ENCODE measurements at places on chromosomes 3 and 15. TPM values are rescaled to one million over a fixed set of nuclear protein-coding genes. Genes with fewer than 3 reads are reported as not detected.

DNA sequence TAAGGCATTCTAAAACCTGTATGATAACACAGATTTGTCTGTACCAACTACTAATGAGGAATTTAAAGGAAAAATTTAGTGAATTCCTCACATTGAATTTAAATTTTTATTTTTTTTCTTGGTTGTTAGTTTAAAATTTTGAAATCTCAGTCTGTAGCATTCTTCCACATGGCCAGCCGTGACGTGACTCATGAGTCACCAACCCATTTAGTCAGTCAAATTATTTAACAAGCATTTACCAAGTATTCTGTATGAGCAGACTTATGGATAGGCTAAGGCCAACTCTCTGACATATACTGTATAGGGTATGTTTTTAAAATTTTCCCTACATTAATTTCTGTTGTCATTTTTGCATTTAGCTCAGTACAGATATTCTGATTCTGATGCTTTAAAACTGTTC is 112.9 kb downstream of the CNTN4 start:
- no peaks in the 10 kb centered on the region for H3K27me3 ChIP-seq
- DNase-seq = no peak
- H3K4me1 ChIP-seq = no peaks in the 10 kb centered on the region
- H3K36me3 ChIP-seq = no peaks in the 10 kb centered on the region
- no peak overlapping the region for H3K4me3 ChIP-seq

- no peaks in the 10 kb centered on the region for H3K36me3 ChIP-seq
- no peak overlapping the region for H3K27ac ChIP-seq
- DNase-seq = no peak
- H3K4me1 ChIP-seq = no peaks in the 10 kb centered on the region
- H3K27me3 ChIP-seq = no peaks in the 10 kb centered on the region
Measured at GRCh38 chr3:30221619-30222018, 384.8 kb upstream of the TGFBR2 start.

PPP1R14D gene
- not detected for polyA plus RNA-seq

UTS2B gene
- polyA plus RNA-seq = 0.11 TPM

CNTN3 gene
- polyA plus RNA-seq = 0.08 TPM

DLL4 gene
- 57.8 TPM for polyA plus RNA-seq

ATP10A gene
- polyA plus RNA-seq = not detected

DNA sequence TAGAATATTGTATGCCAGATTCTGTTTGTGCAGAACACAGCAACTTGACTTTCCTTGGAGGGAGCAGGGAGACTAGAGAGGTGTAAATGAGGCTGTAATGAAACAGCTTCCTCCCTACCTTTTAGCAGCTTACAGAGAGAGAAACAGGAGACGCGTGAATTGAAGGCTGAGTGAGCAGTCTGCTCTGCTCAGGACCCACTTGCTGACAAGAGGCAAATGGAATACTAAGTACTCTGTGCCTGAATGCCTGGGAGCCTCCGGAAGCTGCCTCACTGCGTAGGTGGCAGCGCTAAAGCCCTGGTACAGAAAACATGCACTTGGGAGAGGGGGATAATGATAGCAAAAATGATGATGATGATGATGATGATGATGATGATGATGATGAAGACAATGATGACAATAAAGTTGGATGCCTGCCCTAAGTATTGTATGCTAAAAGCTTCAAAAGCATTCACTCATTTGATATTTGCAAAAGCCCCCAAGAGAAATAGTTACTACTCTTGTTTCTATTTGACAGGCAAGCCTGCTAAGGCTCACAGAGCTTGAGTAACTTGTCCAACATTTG is 548.9 kb downstream of the NTRK3 start:
- no peaks in the 10 kb centered on the region for H3K4me1 ChIP-seq
- H3K4me3 ChIP-seq = no peak overlapping the region
- no peak overlapping the region for H3K27ac ChIP-seq
- H3K27me3 ChIP-seq = no peaks in the 10 kb centered on the region
- no peak for DNase-seq
- no peaks in the 10 kb centered on the region for H3K36me3 ChIP-seq

DNA sequence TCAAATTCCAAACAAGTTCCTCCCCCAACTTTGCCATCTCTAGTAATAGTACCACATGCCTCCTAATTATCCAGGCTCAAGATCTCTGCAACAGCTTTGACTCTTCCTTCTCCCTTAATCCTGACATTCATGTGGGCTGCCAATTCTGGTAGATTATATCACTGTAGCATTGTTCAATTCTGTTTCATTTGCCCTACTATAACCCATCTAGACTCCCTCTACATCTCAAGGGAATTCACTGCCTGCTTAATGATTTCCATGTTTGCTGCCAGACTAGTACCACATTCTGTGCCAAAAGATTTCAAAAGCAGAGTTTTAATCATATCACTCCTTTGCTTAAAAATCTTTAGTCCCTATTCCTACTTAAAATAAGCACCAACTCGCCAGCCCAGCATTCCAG is 34.6 kb upstream of the PPIB start:
- H3K27ac ChIP-seq = no peak overlapping the region
- H3K4me3 ChIP-seq = no peak overlapping the region
- DNase-seq = no peak
- H3K36me3 ChIP-seq = peaks cover 4% of the 10 kb centered on the region
- no peaks in the 10 kb centered on the region for H3K27me3 ChIP-seq
- H3K4me1 ChIP-seq = no peaks in the 10 kb centered on the region

DNA sequence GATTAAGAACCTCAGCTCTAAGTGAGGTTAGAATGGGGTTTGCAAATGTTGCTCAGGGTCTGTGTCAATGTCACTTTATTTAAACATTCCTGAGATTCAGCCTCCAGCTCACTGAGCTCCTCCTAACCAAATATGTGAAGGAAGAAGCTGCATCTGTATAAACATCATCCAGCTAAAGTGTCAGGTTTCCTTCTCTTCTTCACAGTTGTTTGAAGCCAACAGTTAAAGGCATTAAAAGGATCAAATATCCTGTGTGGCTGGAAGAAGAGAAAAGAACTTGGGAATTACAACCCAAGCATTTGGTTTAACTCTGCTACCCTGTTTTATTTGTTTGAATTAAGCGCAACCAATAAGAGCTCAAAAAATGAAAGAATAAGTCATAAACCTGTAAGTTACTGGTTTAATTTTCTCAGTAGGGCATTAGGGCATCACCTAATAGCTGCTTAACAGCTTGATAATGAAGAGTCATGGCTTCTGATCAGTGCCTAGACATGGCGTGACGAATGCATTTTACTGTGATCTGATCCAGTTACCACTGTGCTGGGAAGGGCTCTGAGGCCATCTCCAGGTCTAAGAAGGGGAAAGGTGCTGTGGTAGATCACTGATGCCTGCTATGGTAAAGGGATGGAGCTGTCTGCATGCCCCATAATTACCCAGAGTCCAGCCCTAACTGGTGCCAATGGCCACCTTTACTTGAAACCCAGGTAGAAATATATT is 165.7 kb upstream of the TSC22D2 start:
- DNase-seq = no peak
- H3K4me3 ChIP-seq = no peak overlapping the region
- no peaks in the 10 kb centered on the region for H3K27me3 ChIP-seq
- H3K36me3 ChIP-seq = no peaks in the 10 kb centered on the region
- H3K4me1 ChIP-seq = peaks cover 9% of the 10 kb centered on the region

DNA sequence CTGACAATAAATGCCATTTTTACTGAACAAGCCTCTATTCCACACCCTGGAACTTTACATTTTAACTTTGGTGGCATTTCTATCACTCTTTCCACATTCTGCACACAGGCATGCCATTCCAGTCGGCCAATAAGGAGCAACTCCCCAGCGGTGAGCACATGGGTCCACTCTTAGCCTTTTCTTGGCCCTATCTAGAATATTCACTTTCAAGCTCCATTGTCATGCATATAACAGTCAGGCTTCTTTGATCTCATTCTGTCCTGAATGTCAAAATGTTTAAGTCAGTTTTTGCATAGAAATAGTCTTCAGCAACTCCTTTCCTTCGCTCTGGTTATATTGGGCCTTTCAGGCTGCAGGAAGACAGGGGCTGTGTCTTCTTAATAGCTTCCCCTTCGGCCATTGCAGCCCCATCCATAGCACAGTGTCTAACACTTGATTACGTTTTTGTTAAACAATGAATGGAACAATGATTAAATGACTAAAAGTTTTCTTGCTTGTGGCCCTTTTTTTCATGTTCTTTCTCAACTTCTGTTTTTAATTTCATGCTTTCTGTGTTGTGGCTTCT is 427.3 kb downstream of the MFSD1 start:
- no peaks in the 10 kb centered on the region for H3K36me3 ChIP-seq
- no peaks in the 10 kb centered on the region for H3K27me3 ChIP-seq
- no peak overlapping the region for H3K4me3 ChIP-seq
- no peaks in the 10 kb centered on the region for H3K4me1 ChIP-seq
- no peak overlapping the region for H3K27ac ChIP-seq

DNA sequence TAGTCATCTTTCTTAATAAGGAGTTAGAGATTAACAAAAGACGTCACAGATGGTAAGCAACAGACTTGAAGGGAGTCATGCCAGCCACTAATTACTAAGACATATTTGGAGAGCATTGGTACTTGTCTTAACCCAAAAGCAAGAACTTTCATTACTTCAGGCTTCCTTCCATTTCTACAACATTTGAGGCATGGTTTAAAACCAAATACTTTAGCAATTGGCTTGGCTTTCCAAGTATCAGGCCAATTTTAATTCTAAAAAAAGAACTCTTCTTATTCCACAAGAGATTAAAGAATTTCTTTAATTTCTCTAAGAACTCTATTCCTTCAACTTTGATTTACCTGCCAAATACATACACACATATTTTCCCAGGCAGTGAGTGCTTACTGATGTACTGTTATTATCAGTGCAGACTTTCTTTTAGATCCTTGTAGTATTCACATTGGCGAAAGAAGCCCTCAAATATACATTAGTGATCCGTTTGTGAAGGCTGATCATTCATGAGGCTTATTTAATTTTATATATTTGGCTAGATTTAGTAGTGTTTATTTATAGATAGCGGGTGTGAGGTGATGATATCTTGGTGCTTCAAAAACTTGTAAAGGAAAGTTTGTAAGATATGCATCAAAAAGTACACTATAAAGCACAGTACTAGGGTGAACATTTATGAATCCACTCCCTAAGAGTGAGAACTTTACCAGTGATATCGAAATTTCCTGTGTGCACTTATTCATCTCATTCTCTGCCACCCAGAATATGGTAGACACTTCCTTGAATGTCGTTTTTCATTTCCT is 229.2 kb downstream of the MFSD1 start:
- no peak overlapping the region for H3K4me3 ChIP-seq
- no peaks in the 10 kb centered on the region for H3K36me3 ChIP-seq
- no peak for DNase-seq
- H3K27me3 ChIP-seq = no peaks in the 10 kb centered on the region
- H3K27ac ChIP-seq = no peak overlapping the region

DAPK2 gene
- polyA plus RNA-seq = 2.8 TPM

- no peaks in the 10 kb centered on the region for H3K36me3 ChIP-seq
- H3K27ac ChIP-seq = no peak overlapping the region
- no peaks in the 10 kb centered on the region for H3K4me1 ChIP-seq
- H3K4me3 ChIP-seq = no peak overlapping the region
- no peak for DNase-seq
Measured at GRCh38 chr3:27253391-27253790, 115.8 kb downstream of the NEK10 start.

GRCh38 chr15:101463270-101463669 is 26.2 kb downstream of the PCSK6 start:
- H3K36me3 ChIP-seq = no peaks in the 10 kb centered on the region
- DNase-seq = no peak
- H3K27me3 ChIP-seq = no peaks in the 10 kb centered on the region
- no peak overlapping the region for H3K4me3 ChIP-seq
- H3K27ac ChIP-seq = no peak overlapping the region

WNT5A gene
- 0.08 TPM for polyA plus RNA-seq

UMPS gene
- polyA plus RNA-seq = 38.6 TPM

DNA sequence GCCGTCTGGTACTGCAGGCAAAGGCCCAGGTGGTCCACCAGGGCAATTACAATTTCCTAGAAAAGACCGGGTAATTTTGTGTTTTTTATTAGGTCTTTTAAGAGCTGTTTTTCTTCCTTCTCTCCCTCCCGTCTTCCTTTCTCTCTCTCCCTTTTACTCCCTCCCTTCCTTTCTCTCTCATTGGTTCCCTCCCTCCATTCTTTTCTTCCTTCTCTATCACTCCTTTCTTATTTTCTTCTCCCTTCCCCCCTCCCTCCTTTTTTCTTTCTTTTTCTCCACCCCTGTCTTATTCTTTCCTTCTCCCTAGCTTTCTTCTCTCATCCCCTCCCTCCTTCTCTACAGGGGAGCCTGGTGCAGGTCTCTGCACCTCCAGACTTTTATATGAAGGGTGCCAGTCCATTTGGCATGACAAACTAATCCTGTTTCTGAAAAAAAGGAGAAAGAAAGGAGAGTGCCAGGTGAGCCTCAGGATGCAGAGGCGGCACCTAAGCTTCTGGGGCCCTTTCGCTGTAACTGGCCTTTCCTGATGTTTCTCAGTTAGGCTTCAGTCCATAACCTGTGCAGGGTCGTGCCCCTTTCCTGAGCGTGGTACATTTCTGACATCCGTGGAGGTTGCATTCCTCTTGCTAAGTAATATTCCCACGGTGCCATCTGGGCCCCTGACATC is 9.1 kb upstream of the ONECUT1 start:
- H3K36me3 ChIP-seq = no peaks in the 10 kb centered on the region
- peaks cover 95% of the 10 kb centered on the region for H3K27me3 ChIP-seq
- no peak for DNase-seq
- no peak overlapping the region for H3K27ac ChIP-seq
- H3K4me3 ChIP-seq = no peak overlapping the region
- no peaks in the 10 kb centered on the region for H3K4me1 ChIP-seq

LDHAL6B gene
- not detected for polyA plus RNA-seq

DNA sequence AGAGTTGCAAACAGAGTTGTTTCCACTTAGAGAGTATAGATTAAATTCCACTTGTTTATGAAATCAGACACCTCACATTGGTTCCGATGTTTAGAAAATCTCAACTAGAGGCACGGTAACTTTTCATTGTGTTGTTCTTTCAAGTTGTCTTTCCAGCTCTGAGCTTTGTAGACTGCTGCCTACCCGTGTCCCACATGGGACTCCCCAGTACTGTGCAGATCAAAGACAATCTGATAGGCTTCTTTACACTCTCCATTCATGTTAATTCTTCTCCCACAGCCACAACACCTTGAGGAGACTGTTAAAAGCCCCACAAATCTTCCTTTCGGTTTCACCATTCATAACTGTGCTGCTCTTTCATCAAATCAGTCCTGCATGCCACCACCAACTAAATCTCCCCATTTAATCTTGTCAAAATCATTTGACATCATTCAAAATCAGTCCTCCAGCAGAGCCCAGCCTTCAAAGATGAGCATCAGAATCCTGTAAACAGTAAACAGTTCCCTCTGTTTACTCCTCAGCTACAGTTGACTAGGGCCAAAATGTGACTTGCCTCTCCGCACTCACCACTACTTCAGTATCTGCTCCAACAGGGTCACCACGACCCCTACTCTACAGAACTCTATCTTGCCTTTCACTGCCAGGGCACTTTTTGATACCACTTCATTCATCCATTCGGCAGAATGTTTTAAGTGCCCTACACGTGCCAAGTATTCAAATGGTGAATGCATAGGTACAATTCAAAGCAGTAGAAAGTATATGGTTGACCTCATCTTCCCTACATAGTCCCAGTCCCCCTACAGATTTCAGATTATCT is 8.3 kb downstream of the ANXA2 start:
- H3K4me1 ChIP-seq = peaks cover 87% of the 10 kb centered on the region
- H3K27me3 ChIP-seq = no peaks in the 10 kb centered on the region
- no peak for DNase-seq

SLITRK3 gene
- polyA plus RNA-seq = not detected

Measured in endothelial cell of umbilical vein (primary cell).